ENCODE measurements at places on chromosomes 7 and 10.
A peak's percentile ranks its signal among the peaks of the same experiment; 100 is the strongest.

- no peak for DNase-seq
Measured at GRCh38 chr7:108659261-108659660, 89.6 kb downstream of the DNAJB9 start.

DNA sequence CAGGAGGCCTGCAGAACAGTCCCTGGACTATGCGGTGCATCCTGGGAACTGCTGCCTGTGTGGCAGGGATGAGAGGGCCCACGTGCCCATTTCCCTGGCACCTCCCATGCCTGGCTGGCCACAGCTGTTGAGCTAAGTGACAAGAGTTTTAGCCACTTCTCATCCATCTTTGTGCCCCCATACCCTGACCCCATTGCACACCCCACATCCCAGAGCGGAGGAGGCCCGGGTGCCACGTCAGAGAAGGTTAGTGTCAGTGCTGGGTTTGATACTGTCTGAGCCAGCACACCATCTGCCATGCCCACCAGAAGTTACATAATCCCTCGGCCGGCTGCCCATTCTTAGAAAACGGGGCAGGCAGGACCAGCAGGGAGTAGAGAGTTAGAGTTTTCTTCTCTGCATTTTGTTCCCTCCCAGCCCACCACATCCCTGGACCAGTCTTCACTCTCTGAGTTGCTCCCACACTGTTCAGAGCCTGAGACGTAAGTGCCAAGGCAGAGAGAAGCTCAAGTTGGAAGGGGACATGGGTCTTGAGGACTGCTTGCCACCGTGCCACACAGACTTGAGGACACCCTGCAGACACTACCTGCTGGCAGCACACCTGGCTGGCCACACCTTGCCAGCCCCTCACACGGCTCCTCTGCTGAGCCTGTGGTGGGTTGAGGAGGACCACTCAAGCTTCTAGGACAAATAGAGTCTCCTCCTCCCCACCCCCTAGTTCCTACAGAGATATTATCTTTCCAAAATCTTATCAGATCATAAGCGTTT lies 13.1 kb downstream of the UNC5B start:
- DNase-seq = no peak

DNA sequence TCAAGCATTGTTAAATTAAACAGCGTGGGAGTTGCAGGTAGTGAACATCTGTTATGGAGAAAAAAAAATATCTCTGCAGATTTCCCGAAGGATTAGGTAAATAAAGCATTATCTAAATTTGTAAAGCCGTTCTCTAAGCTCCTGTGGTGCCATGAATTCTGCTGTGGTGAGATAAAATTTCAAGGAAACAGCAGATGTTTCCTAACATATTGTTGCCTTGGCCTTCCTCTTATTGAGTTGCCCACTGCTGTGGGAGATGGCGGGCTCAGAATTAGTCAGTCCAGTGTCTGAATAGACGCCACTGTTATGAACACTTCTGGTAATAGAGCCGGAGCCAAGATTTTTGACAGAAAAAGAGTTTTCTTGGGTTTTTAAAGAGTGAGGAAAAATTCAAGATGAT lies 82.6 kb upstream of the ELMO1 start:
- DNase-seq = no peak

GRCh38 chr7:19413443-19413965 lies 268.3 kb upstream of the FERD3L start:
- DNase-seq = no peak

GRCh38 chr10:3249307-3249889 lies 76.8 kb upstream of the PITRM1 start:
- DNase-seq = no peak

GRCh38 chr10:93938140-93938539 lies 44.4 kb downstream of the SLC35G1 start:
- DNase-seq = no peak

- no peak for DNase-seq
Measured at GRCh38 chr10:78044699-78045098, 11.0 kb downstream of the RPS24 start.

- no peak for DNase-seq
Measured at GRCh38 chr10:90675621-90676020, 182.2 kb downstream of the HTR7 start.

DNA sequence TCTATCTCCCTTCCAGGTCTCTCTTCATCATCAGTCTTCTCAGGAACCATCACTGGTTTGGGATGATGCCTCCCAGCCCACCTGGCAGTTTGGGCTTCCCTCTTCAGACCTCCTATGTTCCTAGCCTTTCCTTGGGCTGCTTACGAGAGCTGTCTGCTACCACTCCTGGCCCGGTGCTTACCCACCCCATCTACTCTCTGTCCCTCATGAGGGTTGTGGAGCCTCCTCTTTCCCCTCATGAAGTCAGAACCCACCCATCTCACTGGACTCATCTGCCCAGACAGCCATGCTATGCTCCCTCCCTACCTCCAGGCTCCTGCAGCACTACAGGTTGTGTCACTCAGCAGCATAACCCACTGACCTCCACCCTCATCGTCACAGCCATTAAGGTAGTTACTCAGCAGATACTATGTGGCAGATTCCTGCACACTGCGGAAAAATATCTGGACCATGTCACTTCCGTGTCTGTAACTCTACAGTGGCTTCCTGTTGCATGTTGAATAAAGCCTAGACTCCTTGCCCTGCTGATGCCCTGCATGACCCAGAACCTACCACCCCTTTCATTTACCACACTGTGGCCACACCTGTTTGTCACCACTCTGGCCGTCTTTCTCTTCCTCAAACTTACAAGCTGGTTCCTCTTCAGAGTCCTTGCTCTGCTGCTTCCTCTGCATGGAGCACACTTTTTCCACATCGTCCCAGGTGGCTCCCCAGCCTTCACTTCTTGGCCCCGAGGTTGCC lies 2.0 kb downstream of the DBNL start:
- no peak for DNase-seq

GRCh38 chr7:96332325-96332724 lies 10.4 kb upstream of the SLC25A13 start:
- DNase-seq = no peak

- DNase-seq = peak; percentile 98
Measured at GRCh38 chr7:151687523-151688235, 168.0 kb upstream of the RHEB start.

GRCh38 chr7:67462781-67463191 lies 466.2 kb downstream of the TYW1 start:
- peak; percentile 10 for DNase-seq

DNA sequence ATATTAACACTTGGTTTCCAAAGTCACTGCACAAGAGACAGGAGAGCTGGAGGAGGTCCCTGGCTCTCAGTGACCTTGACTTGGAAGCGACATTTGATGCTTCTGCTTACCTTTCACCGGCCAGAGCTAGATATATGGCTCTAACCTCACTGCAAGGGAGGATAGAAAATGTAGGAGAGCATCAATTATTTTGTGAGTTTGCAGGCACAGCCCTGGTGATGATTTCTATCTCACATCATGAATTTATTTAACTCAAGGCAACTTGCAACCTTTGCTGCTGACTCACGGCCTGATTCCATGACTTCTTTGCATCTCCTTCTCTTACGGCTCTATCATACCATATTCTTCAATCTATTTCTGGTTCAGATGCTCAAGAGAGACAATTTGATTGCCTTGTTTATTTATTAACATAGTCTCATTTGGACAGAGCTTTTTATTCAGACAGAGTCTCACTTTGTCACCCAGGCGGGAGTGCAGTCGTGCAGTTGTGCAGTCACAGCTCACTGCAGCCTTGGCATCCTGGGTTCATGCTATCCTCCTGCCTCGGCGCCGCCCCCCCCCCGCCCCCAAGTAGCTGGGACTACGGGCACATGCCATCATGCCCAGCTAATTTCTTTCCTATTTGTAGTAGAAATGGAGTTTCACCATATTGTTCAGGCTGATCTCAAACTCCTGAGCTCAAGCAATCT lies 196.0 kb downstream of the REEP3 start:
- DNase-seq = no peak

GRCh38 chr10:104835422-104835821 lies 194.3 kb downstream of the SORCS3 start:
- no peak for DNase-seq

- peak; percentile 82 for DNase-seq
Measured at GRCh38 chr7:50418086-50418515, 32.0 kb downstream of the FIGNL1 start.

DNA sequence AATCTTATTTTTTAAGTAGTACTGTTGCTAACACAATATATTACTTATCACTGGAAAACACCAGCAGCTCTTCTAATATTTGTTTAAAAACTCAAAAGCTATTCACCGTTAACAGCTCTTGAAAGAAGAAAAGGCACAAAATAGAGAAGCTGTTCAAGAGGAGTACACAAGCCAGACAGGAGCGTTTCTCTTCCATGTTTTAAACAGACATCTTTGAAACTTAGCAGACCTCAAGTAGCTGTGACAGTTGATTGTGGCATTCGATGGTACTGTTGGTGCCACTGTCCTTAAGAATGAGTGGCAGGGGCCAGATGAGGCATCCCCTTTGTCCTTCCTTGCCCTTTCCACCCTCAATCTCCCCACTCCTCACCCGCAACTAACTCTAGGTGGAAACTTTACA lies 81.6 kb upstream of the PRR15 start:
- no peak for DNase-seq

- peak; percentile 73 for DNase-seq
Measured at GRCh38 chr7:107874605-107875446, 16.2 kb upstream of the DLD start.

- no peak for DNase-seq
Measured at GRCh38 chr7:29843726-29844125, 37.4 kb downstream of the WIPF3 start.

DNA sequence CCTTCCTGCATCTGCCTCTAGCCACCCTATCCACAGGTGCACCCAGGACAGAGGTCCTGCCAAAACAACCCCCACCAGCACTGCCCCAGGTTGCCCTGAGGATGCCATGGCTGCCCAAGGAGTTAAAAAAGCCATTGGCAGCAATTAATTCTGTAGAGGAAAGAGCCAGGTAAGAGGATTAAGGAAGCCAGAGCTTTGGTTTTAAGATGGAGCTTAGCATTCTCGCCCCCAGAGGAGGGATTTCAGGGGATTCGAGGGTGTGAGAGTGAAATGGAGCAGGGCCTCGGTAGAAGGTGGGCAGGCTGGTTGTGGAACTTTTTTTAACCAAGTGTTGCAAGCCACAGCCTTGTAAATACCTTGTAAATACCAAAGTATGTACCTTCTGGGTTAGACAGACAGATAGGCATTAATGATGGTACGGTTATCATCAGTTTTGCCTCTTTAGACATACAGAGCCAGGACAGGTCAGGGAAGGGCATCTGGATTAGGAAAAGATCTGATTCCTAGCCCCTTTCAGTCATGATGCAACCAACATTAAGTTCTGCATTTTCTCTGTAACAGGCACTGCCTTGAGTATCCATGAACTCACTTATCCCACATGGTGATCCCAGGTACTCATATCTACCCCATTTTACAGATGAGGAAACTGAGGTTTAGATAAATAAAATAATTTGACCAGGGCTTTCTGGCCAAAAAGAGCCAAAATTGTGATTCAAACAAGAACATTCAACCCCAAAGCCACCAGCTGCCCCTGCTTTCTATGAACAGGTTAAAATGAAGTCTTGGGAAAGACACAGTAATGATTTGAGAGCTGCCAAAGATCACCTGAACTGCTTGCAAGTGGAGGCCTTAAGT lies 120.7 kb upstream of the PPIF start:
- DNase-seq = no peak

- DNase-seq = peak; percentile 42
Measured at GRCh38 chr7:142438235-142438922, 180.5 kb upstream of the PRSS58 start.

DNA sequence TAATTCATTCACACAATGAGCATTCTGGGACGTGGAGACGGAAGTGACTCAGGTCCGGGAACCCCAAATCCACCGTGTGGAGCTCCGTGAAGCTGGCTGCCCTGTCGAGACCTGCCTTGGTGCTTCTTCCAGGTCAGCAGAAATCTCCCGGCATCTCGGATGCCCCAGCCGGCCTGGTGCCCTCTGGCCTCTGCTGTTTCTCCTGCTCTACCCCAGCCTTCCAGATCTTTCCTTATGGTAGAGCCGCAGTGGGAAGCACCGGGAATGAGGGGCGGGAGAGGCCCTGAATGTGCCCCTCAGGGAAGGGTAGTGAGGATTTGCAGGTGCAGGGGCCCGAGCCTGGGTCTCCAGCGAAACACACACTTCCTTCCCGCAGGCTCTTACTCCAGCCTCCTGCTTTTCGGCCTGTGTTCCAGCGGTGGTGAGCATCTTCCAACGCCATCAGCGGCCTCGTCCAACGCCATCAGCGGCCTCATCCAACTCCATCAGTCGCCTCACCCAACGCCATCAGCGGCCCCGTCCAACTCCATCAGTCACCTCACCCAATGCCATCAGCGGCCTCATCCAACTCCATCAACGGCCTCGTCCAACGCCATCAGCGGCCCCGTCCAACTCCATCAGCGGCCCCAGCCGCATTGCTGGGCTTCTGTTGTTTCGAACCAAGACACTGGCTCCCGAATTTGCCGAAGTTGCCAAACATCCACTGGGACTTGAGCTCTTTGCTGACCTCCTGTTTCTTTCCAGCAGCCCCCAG lies 57.1 kb upstream of the PDGFA start:
- DNase-seq = no peak

- DNase-seq = no peak
Measured at GRCh38 chr7:148558914-148559313, 31.7 kb upstream of the C7orf33 start.

GRCh38 chr10:97079448-97079847 lies 106.3 kb downstream of the SLIT1 start:
- DNase-seq = no peak

GRCh38 chr7:45088821-45089340 lies at the start of gene NACAD:
Gene NACAD, minus strand, starts transcription at chr7:45088969. Its CDS starts 75 bp downstream, at chr7:45088894.
- DNase-seq = peak; percentile 82

- DNase-seq = peak; percentile 68
Measured at GRCh38 chr10:17009212-17009700, 120.4 kb downstream of the CUBN start.

- DNase-seq = no peak
Measured at GRCh38 chr10:114083040-114083439, 39.4 kb downstream of the ADRB1 start.

DNA sequence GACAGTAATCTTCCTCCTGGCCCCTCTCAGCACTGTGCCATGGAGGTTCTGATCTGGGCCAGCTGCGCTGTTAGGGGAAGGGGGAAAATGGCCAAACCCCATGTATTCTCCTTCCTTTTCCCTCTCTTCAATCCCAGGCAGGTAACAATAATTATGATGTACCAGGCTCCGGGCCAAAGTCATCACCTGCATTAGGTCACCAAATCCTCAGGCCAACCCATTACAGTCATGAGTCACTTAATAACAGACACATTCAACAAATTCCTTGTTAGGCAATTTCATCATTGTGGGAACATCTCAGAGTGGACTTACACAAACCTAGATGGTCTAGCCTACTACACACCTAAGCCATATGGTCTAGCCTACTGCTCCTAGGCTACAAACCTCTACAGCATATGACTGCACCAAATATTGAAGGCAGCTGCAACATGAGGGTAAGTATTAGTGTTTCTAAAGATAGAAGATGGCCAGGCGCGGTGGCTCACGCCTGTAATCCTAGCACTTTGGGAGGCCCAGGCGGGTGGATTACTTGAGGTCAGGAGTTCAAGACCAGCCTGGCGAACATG lies 2.2 kb upstream of the HSPB1 start:
- DNase-seq = no peak

DNA sequence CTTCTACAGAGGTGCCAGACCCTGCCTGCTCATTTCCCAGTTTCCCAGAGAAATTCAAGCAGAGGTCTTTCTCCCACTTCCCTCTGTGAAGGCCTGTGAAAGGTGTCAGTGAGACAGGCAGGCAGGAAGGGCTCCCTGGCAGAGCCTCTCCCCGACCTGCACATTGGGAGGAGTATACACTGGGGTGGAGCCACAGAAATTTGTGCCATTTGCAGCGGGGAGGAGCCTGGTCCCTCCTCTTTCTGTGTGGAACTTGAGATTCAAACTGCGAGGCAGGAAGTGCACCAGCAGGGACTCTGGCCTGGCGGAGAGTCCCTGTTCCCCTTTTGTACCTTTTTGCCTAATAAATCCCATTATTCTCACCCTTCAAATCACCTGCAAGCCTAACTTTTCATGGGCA lies 54.6 kb upstream of the OPN4 start:
- DNase-seq = no peak
